ENCODE measurements at places on chromosomes 12 and 14.

DNA sequence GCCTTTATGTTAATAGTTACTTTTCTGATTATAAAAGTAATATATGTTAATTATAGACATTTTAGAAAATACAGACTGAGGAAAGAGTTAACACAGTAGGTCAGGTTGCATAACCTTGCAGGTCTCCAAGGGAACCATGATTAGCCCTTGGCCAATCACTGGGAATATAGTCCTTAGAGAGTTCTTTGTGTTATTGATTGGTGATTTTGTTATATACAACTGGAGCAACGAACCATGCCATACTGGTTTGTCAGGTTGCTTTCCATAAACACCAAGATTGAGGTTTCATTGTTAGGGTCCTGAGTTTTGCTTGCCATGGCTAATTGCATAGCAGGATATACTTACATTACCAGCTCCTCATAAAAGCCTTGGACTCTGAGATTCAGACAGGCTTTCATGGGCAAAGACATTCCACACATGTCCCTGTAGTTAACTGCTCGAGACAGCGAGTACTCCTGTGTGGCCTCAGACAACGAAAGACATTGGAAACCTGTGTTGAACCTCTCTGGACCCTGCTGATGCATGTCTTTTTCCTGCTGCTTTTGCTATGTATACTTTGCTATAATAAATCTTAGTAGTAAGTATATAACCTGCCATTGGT, 33.7 kb downstream of the MAPK1IP1L start:
- DNase-seq: no peak

- DNase-seq: no peak
These were observed 87.8 kb downstream of the DAAM1 start for GRCh38 chr14:59276235-59276634.

- DNase-seq: no peak
These were observed 234.0 kb upstream of the HMGA2 start for GRCh38 chr12:65590318-65590717.

DNA sequence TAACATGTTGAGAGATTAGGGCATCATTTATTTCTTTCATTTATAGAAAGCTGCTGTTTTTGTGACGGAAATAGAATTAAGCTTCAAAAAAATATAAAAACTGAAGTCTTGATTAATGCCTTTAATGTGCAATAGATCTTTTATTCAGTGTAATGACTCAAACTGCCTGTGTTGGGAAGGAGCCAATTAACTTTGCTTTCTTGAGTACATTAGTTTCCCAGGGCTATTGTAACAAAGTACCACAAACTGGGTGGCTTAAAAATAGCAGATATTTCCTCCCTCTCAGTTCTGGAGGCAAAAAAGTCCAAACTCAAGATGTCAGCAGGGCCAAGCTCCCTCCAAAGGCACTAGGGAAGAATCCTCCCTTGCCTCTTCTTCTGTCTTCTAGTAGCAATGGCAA, 36.6 kb downstream of the EID3 start:
- no peak for DNase-seq

DNA sequence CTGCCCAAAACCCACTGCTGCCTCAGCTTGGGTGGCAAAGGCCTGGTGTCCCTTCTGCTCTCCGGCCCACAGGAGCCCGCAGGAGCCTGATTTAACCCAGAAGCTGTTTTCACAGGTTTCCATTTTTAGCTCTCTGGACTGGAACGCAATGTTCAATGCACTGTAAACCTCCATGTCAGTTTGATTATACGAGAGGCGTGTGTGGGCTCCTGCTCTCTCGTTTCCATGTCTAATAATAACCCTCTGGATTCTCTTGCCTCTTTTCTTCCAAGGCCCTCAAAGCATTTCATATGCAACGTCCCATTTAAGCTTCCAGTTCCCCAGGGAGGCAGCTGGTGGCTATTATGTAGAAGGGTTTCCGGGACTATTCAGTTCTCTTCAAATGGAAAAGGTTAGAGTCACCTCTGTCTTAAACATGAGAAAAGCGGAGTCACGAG, 161.1 kb downstream of the SUDS3 start:
- no peak for DNase-seq

GRCh38 chr12:111436811-111437210, 31.1 kb downstream of the SH2B3 start:
- no peak for DNase-seq

DNA sequence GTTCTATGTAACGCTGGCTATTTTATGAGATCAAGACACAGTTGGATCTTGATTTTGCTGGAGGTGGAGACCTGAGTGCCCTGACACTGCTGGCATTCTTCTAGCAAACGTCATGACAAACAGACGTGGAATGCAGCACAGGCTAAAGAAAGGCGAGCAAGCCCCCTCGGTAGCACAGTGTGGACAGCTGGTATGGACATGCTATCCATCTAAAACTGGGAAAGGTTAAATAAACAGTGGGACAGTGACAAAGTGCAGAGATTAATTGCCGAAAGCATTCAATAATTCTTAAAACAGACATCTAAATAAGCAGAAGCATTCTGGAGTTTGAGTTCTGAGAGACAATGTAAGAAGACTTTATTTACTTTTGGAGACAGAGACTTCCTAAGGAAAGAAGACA, 237.2 kb downstream of the FBXL14 start:
- no peak for DNase-seq

DNA sequence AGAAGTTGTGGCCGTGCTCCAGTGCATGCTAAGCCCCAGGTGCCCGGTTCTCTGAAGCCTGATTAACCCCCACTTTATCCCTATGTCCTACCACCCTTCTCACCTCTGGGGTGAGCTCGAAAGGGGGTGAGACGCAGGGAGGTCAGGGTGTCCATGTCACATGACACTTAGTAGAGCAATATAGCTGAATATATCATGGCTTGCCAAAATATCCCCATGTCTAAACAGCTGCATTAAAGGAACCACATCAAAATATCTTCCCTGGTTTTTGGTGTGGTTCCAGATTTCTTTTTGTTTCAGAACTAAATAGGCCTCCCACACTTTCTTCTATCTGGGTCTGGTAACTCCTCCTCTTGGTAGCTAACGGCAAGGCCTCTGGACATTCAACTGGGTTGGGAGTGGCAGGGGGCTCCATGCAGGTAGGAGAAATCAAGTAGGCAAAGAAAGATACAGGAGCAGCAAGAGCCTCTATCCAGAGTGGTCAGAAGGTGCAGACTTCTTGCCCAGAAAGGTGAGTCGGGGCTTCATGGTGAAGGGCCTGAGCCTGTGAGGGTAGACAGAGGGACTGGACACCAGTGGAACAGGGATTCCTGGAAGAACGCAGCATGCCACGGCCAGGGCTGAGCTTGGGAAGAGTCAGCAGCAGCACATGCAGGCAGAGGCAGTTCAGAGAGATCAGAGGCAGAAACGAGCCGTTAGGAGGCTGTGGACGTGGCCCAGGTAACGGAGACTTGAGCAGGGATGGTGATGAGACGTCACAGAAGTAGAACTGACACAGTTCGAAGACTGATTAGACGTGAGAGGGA, 202.8 kb upstream of the DIO3 start:
- no peak for DNase-seq

GRCh38 chr14:54683882-54684794, 117.2 kb downstream of the SAMD4A start:
- DNase-seq: no peak

GRCh38 chr12:123034022-123034541, 53.6 kb downstream of the ARL6IP4 start:
- no peak for DNase-seq

GRCh38 chr14:73261520-73262426, 24.5 kb downstream of the PAPLN start:
- DNase-seq: no peak

- DNase-seq: no peak
These were observed 53.9 kb upstream of the ATP2A2 start for GRCh38 chr12:110227138-110227537.

DNA sequence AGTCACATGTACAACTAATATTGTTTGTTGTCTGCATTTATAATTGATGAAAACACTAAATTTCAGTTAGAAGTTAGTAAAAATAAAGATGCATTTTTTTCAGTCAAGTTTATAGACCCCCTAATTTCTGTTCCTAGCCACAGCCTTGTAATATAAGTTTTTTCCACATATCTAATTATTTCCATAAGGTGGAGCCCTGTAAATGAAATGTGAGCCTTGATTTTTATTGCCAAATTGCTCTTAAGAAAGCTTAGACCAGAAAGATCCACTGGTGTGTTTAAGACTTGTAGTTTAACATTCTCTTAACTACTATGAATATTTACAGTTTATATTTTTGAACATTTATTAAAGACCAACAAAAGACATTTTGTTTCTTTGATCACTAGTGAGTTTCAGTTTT, 322.1 kb upstream of the RGS6 start:
- no peak for DNase-seq

- DNase-seq: no peak
These were observed 130.8 kb downstream of the EFCAB11 start for GRCh38 chr14:89823743-89824142.

GRCh38 chr12:50825372-50825838, 17.3 kb upstream of the TMPRSS12 start:
- no peak for DNase-seq

DNA sequence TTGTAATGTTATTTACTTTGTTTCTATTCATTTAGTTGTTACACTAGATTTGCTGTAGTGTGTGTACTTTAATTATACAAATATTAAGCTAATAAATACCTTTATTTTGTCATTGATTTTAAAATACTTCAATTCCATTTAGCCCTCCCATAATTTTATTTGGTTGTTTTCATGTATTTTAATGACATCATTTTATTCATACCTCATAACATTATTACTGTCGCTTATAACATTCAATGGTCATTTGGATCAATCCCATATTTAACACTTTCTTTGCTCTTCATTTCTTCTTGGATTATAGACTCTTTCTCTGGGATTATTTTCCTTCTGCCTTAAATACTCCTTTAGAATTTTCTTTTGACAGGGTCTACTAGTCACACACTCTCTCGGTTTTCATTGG, 86.6 kb upstream of the CAND1 start:
- DNase-seq: no peak

DNA sequence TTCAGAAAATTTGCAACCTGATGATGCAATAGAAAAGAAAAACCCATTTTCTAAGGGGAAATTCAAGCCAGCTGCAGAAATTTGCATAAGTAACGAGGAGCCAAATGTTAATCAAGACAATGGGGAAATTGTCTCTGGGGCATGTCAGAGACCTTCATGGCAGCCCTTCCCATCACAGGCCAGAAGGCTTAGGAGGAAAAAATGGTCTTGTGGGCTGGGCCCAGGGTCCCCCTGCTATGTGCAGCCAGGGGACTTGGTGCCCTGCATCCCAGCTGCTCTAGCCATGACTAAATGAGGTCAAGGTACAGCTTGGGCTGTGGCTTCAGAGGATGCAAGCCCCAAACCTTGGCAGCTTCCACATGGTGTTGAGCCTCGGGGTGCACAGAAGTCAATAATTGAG, 28.2 kb upstream of the AVPR1A start:
- DNase-seq: no peak

GRCh38 chr12:3523728-3524127, 32.7 kb downstream of the PRMT8 start:
- no peak for DNase-seq

DNA sequence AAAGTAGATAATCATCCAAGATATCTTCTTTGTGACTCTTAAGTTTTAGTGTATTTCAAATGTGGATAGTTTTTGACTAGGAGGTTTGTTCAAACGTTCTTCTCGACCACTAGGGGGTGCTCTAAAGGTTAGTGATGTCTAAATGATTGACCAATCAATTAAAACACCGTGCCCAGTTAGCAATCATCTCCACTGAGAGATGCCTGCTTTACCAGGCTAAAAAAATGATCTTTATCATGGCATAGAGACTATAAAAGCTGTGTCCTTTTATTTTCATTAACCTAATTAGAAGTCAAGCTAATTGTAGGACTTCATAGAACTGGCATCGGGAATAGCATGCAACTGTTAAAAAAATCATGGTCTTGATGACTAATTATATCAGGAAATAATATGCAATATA, 153.9 kb downstream of the PRKCH start:
- DNase-seq: no peak

- no peak for DNase-seq
These were observed 175.1 kb downstream of the TMEM132C start for GRCh38 chr12:128442096-128442495.

- DNase-seq: no peak
These were observed 351.0 kb downstream of the GRIN2B start for GRCh38 chr12:13630354-13630753.

- no peak for DNase-seq
These were observed 35.2 kb upstream of the PTGR2 start for GRCh38 chr14:73816393-73816816.

DNA sequence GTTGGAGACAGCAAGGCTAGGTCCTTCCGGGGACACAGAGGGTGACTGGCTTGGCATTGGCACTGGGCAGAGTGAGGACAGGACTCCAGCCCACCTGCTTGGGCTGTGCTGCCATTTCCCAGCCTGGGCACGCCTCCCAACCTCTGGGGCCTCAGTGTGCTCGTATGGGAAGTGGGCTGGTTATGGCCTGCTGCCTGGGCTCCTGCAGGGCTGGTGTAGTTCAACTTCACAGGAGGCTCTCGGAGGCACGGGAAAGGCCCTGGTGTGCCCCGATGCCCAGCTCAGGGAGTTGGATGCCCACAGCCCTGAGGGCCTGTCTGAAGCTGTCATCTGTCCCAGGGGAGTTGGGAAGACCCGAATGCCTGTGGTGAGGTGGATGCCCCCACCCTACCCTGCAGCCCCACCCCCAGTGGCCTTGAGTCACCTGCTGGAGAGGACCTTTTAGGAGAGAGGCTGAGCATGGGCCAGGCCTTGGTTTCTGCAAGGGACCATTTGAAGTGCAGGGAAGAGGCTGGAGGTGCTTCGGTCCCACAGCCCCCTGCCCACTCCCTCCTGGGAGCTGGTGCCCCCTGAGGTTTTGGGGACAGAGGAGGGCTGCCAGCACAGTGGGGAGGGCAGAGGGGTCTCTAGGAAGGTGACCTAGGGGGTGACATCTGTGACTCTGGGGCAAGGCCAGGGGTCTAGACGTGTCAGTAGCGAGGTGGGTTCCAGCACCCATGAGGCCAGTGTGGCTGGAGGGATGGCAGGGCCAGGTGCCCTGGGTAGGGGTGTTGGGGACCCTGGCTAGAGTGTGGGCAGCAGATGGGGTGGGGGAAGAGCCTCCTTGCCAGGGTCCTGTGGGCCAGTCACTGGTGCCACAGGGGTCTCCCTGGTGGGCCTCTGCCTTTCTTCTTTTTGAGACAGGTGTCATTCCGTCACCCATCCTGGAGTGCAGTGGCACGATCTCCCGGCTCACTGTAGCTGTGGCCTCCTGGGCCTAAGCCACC, 9.1 kb downstream of the ULK1 start:
- DNase-seq: no peak

DNA sequence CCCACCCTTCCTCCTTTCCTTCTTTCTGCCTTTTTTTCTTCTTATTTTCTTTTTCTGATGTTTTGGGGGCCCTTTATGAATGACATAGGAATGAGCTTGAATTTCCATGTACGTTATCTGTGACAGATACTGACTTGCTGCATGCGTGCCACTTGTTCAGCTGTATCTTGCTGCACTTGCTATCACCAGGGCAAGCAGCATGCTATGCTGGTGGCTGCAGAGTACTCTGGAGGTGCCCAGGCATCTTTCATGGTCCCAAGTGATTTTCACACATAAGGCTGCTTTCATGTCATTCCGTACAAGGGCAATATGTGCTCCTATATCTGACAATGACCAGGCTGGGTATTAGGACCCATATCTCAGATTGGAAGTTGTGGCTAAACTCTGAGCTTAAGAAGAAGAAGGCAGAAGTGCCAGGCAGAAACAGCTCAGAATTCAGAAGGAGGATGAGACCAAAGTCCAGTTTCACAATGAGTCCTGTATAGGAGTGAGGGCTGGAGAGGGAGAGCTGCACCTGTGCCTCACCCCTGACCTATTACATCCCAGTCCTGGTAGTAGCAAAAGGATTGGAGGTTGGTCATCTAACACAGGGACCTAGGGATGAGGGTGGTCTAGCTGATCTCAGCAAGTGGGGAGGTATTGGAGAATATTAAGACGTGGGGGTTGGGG, 299.0 kb upstream of the DDHD1 start:
- no peak for DNase-seq

Data from activated CD4-positive, CD25-positive, alpha-beta regulatory T cell (primary cell).